ENCODE measurements at places on chromosomes 1 and 21.

DNA sequence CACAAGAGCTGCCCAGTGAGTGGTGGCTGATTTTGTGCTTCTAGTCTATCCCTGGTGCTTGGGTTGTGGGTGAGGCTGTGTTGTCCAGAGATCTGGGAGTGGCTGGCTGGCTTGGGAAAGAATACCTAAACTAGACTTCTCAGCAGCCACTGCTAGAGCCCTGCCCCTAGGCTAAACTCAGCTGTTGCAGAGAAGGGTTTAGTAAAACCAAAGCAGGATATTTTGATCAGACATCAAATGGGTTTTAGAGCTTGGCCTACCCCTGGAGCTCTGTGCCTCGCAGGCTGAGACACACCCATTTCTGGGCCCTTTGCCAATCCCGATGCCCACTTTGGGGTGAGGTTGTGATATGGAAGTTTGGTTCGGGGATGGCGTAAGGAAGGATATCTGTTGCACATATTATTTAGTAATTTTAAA lies 88.5 kb downstream of the UCK2 start:
- no peak for DNase-seq

GRCh38 chr1:44049839-44050238 lies 18.6 kb upstream of the SLC6A9 start:
- DNase-seq, result no peak

DNA sequence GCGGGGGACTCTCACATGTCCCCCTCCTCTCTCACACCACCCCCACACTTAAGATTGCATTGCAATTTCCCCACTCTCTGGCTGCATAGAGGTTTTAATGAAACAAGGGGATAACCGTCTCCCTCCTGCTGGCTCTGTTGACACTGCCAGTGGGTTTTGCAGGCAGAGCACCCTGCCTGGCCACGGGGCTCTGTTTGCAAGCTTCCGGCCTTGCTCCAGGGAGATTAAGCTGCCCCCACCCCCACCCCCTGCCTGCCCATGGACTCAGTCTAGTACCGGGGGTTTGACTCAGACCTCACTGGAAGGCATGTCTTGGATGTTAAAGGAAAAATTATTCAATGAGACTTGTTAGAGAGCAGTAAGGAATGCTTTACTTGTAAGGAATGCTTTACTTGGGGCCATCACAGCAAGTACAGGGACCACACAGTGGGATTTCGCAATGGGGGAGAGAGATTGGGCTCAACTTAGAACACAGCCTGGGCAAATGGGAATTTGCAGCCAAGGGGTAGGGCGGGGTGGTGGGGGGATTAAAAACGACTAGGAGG lies 101.0 kb downstream of the AJAP1 start:
- no peak for DNase-seq

GRCh38 chr1:917076-917459 lies 6.7 kb upstream of the SAMD11 start:
- no peak for DNase-seq

- no peak for DNase-seq
Measured at GRCh38 chr21:34702341-34703170, 33.8 kb downstream of the CLIC6 start.

- no peak for DNase-seq
Measured at GRCh38 chr21:27528697-27529096, 561.8 kb upstream of the ADAMTS5 start.

DNA sequence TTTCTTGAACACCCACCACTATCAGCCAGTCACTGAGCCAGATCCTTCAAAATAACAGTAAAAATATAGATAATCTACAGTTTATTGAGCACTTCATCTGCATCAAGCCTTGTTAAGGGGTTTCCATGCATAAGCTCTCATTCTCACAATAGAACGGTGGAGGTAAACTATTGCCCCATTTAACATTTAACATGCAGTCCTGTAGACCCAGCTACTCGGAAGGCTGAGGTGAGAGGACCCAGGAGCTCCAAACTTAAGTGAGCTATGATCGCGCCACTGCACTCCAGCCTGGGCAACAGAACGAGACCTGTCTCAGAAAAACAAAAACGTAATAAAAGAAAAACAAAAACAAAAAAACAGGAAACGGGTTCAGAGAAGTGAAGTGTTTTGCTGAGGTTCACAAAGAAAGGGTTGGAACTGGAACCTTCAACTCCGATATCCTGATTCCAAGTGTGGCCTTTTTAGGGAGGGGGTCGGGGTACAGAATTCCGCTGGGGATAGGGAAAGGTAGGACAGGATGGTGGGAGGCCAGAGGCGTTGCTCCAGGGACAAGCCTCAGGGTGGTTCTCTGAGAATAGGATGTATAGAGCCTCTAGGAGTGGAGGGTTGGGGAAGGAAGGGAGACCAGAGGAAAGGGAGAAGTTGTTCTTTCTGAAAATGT lies 11.6 kb upstream of the SESN2 start:
- no peak for DNase-seq

DNA sequence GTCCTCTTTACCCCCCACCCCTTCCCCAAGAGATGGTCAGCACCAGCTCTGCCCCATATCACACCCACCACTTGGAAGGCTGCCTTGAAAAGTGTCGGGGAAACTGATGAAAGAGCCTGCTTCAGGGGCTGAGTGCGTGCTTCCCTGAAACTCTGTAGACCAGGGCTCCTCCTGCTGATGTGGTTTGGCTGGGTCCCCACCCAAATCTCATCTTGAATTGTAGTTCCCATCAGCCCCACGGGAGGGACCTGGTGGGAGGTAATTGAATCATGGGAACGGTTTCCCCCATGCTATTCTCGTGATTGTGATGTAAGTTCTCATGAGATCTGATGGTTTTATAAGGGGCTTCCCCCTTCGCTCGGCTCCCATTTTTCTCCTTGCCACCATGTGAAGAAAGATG lies 36.4 kb downstream of the UBIAD1 start:
- DNase-seq, result no peak

DNA sequence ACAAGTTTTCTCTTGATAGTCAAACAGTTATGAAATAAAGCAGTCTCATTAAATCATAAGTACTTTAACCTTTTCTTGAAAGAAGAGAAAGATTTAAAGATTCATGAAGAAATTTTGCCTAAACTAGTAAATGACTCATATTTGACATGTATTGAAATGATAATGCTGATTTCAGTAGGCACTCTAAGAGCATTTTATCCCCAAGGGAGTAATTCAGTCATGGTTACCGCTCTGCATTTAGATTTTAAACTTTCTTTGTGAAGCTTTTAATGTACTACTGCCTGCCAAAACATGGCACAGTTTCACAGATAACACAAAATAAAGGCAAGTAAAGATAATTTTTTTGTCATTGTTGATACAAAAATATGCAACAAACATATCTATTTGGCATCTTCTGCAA lies 6.8 kb downstream of the USH2A start:
- DNase-seq, result no peak

GRCh38 chr1:17569200-17570139 lies 30.0 kb downstream of the ARHGEF10L start:
- DNase-seq, result no peak

DNA sequence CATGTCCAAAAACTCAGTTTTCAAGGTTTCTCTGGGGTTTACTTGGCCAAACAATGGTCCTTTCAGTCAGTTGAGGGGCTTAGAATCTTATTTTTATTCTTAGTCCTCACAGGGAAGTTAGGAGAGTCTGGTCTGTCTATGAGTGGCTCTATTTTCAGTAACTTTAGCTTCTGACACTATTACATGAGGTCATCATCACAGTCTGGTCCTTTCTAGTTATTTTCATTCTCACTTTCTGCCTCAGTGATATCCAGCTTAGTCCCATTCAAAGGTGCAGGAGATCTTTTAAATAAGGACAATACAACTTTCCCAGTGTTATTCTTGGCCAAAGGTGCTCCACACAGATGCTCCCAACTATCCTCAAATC lies 30.0 kb upstream of the FGGY start:
- no peak for DNase-seq

GRCh38 chr1:172827301-172827700 lies 168.4 kb downstream of the FASLG start:
- DNase-seq, result no peak

DNA sequence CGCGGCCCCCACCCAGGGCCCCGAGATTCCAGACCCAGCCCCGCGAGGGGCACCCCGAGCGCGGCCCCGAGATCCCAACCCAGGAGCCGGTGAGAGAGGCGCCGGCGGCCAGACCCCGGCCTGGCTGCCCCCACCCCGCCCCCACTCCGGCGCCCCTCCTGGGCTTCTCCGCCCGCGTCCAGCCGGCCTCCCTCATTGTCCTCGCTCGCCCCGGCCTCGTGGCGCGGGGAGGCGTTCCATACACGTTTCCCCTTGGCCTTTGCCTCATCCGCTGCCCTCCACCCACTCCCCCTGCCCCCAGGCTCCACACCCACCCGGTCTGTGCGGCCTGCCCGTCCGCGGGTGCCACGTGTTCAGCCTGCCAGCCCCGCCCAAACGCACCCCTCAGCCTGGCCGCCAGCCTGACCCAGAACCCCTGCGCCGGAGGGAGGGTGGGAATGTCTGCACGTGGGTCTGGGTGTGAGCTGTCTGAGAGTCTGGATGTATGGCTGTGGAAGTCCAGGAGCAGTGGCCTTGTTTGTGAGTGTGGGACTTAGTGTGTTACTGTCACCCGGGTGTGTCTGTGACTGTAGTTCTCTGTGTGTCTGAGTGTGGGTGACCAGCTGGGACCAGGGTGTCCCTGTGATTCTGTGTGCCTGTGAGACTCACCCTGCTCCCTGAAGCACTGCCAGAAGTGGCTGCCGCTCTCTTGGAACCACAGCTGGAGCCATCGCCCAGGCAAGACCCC lies 681 bp downstream of the B4GALT2 start:
- DNase-seq, result no peak

GRCh38 chr1:175278734-175279116 lies 86.1 kb upstream of the KIAA0040 start:
- DNase-seq, result no peak

DNA sequence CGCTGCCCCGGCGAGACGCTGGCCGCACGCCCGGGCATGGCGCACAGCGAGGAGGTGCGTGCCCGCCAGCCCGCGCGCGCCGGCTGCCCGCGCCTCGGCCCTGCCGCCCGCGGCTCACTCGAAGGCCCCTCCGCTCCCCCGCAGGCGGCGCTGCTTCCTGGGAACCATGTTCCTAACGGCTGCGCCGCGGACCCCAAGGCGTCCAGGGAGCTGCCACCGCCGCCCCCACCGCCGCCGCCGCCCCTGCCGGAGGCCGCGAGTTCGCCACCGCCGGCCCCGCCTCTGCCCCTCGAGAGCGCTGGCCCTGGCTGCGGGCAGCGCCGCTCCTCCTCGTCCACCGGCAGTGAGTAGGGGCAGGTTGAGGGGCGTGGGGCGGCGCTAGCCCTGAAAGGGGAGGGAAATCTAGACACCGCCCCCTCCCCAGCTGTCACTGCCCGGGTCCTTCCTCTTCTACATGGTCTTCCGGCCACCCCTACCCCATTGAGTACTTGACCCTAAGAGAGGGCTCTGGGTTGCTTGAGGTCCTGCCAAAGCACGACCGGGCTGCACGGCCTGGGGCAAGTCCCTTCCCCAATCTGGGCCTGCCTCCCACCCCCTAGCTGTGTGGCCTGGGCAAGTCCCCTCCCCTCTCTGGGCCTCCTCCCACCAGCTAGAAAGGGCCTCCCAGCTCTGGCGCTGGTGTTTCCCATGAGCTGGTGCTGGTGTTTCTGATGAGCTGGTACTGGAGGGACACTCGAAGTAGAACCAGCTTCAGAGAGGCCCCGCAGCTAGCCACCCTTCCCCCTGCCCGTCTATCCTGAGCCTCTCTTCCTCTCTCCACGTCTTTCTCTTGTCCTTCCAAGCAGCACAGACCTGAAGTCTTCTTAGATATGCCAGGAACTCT lies 17.0 kb downstream of the TNFRSF25 start:
- no peak for DNase-seq

DNA sequence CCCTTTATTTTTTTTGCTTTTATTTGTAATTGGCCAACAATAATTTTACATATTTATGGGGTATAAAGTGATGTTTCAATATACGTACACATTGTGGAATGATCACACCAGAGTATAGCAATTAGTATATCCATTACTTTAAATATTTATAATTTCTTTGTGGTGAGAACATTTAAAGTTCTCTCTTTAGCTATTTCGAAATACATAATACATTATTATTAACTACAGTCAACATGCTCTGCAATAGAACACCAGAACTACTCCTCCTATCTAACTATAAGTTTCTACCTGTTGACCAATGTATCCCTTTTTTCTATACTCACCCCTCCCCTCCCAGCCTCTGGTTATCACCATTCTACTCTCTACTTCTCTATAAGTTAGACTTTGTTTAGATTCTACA lies 77.4 kb downstream of the SCMH1 start:
- DNase-seq, result no peak

- DNase-seq, result no peak
Measured at GRCh38 chr21:44074315-44074958, 32.8 kb upstream of the PWP2 start.

DNA sequence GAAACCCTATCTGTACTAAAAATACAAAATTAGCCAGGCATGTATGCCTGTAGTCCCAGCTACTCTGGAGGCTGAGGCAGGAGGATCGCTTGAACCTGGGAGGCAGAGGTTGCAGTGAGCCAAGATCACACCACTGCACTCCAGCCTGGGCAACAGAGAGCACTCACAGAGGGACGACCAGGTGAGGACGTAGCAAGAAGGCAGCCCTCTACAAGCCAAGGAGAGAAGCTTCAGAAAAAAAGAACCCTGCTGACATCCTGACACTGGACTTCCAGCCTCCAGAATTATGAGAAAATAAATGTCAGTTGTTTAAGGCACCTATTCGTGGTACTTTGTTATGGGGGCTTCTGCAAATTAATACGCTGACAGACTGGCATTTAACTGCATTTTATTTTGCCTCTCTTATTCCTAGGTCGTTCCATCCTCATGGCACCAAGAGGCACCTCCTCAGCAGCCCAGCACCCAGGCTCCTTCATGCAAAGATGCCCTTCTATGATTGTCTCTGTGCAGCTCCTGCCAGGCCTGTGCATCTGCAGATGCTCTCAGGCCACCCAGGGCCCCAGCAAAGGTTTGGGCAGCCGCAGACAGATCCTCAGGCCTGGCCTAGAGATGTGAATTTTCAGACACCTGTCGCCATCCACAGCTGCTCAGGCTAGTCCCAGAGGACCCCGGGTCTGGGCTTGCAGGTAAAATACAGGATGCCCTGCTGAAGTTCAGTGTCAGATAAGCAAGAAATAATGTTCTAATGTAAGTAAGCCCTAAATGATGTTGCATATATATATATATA lies 86.0 kb upstream of the COX20 start:
- no peak for DNase-seq

DNA sequence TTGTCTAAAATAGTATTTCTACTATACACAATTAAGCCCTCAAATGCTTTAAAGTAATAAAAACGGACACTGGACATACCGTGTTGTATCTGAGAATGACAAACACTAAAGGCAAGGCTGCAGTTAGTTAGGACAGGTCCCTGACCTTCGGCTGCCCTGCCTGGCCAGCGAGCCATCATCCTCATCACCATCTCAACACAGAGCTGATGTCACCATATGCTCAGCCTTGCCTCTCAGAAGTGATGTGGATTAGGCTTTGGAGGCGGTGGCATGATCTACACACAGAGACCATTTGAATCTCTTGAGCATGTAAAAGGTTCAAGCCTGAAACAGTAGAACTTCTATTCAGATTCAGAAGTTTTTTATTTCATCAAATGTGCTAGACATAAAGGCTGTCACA lies 244.7 kb downstream of the SDCCAG8 start:
- DNase-seq, result no peak

GRCh38 chr1:39683591-39684312 lies 7.5 kb downstream of the HPCAL4 start:
- peak; percentile 44 for DNase-seq

- DNase-seq, result no peak
Measured at GRCh38 chr1:13604176-13604575, 20.5 kb downstream of the PDPN start.

Data from activated effector memory CD4-positive, alpha-beta T cell treated with Interleukin-2 at 50 U/mL for 16 hours (primary cell).